Activated CD4-positive, CD25-positive, alpha-beta regulatory T cell (primary cell): ENCODE measurements at places on chromosomes 2 and 18.

GRCh38 chr2:161729-162128 lies 102.1 kb downstream of the SH3YL1 start:
- DNase-seq: no peak

- no peak for DNase-seq
Measured at GRCh38 chr2:224222974-224223373, 178.9 kb downstream of the FAM124B start.

DNA sequence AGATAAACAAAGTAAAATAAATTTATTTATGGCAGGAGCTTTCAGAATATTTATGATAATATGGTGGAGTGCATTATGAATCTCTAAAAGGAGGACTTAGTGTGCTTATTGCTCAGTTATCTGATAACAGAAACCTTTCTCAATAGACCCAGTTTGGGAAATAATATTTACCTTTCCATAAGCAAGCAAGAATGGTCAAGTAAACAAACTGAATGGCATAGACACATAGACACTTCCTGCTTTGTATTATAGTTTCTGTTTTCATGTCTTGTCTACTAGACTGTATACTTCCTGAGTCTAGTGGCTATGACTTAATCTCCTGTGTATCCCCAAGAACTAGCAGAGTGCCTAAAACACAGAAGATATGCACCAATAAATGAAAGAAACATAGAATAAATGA lies 87.8 kb downstream of the UPP2 start:
- DNase-seq: no peak

DNA sequence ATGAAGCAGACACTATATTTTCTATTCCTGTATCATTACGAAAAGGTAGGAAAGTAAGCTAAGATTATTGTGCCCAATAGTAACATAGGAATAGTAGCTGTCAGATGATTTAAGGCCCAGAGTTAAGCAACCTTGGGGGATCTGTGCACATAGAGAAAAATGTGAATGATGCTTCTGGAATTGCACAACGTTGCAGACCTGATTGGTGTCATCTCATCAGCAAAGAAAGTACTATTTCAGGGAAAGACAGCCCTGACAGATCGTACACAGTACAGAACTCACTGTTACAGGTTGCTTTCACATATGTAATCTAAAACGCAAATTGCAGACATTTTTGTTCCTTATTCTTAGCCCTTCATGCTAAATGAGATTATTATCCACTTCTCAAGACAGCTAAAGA lies 535.9 kb downstream of the TRIB2 start:
- no peak for DNase-seq

DNA sequence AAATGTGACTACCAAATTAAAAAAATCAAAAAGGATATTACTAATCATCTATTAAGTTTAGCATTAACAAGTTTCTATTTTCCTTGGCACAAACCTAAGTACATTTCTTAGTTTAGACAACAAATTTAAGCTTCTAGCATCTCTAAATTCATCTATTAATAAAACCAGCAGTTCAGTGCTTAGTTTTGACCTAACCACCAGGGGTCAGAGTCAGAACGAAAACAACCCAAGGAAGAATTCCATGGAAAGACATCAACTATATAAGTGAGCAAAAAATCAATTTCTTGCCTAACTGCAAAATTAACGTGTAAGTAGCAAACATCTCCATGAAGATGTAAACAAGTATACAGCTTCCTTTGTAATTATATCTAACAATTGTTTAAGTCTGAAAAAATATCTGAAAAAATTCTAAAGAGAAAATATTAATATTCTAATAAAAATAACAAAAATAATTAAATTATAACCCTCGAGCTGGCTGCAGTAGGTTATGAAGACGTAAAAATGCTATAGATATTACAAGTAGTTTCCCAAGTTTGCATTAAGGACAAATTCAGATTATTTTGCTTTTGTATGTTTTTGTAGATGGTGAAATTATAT lies 83.7 kb downstream of the CERKL start:
- DNase-seq: no peak

DNA sequence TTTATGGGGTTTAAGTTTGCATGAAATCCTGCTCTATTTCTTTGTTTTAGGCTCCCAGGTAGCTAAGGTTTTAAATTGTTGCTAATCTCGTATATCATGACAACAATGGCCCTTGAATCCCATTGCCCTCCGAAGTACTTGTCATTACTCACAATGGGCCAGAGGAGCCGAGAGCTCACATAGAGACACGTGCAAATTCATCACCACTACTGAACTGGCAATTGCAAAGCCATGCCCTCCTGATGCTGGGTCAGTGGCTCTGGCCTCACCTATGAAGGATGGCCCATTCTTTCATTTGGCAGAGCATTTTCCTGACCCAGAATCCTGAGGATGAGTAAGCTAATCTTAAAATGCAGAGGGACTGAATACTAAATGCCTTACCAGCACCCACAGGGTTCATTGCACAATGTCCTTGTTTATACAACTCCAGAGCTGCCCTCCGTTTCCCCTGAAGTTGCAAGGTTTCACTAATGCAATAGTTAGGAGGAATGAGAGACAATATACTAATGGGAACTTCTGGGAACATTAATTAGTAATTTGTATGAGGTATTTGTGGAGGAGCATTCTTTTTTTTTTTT lies 71.6 kb upstream of the GAREM1 start:
- DNase-seq: no peak

DNA sequence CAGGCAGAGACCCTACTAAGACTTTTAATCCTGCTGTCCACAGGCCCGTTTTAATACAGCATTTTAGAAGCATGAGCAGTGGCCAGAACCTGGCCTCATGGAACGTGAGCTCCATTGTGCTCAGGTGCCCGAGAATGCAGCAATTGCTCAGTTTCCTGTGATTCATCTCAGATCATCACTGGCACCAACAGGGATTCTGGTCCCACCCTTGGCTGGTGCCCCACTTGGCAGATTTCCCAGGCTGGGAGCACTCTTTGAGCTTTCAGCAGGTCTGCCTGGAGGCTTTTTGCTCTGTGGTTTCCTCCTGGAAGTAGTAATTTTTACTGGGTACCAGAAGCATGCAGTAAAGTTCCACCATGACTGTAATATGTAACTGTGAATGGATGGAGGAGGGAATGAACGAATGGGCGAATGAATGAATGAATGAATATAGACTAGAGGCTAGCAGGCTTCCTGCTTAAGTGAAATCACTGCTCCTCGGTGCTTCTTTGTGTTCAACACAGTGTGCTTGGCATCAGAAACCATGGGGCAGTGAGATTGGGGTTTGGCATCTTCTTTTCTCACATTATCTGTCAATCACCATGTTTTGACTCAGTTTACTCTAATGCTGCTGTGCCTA lies 312.9 kb downstream of the PRKCE start:
- DNase-seq: no peak

DNA sequence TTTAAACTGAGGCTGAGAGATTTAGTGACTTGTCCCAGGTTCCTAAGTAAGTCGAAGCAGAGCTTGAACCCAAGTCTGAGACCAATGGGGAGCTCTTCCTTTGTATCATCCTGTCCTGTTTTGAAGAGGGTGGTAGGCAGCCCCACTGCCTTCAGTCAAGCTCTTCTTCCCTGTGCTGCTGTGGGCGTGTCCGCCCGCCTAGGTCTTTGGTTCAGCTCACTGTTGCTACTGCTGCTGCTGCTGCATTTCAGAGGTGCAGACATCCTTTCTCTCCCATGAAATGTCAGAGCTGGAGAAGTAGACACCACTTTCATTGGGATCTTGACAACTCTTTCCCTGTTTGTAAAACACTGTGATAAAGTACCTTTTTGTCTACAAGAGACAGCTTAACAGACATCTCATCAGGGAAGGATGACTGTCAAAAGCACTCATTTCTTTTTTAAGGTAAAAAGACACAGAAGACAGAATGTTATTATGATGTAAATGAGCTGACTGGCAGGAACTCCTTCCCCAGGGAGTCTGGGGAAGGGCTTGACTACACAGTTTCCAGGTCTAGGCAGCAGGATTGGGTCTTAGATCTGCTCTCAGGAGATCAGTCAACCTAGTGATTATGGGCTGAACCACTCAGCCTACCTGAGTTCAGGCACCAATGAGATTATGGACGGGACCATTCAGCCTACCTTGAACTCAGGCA lies 91.7 kb upstream of the TRIB2 start:
- no peak for DNase-seq

DNA sequence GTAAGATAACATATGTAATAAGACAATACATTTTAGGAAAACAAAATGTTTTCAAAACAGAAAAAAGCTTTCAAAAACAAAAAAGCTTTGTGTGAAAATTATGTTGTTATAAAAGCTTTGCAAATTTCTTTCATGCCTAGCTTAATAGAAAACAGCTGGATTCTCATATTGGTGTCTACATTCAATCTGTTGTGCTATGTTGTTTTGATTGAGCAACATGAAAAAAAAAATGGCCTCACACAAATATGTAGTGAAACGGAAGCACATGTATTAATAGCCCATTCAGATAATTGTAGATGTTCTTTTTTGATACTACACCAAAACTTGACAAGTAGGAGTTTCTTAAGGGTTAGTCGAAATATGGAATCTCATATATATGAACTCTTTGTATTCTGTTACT lies 197.5 kb downstream of the ZEB2 start:
- no peak for DNase-seq

DNA sequence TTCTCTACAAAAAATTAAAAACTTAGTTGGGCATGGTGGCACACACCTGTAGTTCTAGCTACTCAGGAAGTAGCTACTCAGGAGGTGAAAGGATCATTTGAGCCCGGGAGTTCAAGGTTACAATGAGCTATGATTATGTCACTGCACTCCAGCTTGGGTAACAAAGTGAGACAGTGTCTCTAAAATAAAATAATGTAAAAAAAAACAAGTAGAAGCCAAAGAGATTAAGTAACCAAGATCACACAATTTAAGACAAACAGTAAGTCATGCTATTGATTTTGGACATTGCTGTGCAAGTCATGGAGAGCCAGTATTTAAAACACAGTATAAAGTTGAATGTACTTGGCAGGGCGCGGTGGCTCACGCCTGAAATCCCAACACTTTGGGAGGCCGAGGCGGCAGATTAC lies 20.5 kb downstream of the ITSN2 start:
- no peak for DNase-seq

DNA sequence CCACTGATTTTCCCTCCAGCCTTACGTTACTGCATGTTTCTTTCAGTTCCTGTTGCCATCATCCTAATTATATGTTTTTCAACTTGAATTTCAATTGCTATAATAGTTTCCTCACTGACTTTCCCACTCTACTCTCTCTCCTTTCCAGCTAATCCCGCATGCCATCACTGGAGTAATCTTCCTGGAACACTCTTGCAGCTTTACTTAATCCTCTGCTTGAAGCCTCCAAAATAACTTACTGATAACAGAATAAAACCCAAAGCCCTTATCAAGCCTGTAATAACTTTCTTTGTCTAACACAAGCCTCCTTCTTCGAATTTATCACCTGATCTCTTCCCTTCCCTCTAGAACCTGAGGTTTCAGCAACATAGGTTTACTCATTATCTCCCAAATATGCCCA lies 237.3 kb downstream of the LTBP1 start:
- DNase-seq: no peak

GRCh38 chr18:54531402-54532065 lies 59.5 kb upstream of the DYNAP start:
- no peak for DNase-seq

DNA sequence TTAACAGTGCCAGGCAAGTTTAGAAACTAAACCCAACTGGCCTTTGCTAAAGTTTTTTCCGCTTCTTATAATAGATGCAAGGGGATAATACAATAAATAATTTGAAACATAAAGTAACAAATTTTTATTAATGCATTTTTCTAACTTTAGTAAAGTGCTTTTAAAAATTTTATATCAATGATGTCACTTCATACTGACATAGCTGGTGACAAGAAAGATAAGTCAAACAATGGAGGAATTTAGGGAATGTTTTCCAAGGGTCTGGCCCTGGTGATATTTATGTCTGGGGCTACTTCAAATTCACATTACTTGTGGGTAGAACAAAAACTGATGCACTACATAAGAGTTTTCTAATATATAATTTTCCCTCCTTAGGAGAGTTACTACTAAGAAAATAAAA lies 61.2 kb upstream of the CBLN2 start:
- DNase-seq: no peak

- no peak for DNase-seq
Measured at GRCh38 chr18:26286008-26286407, 59.8 kb downstream of the TAF4B start.

- DNase-seq: no peak
Measured at GRCh38 chr18:11986061-11986460, 4.8 kb downstream of the IMPA2 start.

DNA sequence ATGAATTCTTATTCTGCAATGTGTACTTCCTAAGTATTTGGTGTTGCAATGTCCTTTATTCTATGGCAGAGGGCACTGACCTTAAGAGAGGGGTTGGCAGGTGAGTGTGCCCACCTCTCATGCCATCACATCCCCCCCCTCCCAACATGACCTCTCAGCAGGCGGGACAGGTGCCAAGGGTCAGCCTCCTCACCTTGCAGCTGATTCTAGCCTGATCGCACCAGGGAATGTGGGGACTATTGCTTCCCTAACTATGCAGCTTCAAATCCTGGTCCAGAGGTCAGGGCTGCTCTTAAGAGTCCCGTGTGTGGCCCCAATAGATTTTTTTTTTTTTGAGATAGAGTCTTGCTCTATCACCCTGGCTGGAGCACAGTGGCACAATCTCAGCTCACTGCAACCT lies 9.5 kb downstream of the HJURP start:
- no peak for DNase-seq

DNA sequence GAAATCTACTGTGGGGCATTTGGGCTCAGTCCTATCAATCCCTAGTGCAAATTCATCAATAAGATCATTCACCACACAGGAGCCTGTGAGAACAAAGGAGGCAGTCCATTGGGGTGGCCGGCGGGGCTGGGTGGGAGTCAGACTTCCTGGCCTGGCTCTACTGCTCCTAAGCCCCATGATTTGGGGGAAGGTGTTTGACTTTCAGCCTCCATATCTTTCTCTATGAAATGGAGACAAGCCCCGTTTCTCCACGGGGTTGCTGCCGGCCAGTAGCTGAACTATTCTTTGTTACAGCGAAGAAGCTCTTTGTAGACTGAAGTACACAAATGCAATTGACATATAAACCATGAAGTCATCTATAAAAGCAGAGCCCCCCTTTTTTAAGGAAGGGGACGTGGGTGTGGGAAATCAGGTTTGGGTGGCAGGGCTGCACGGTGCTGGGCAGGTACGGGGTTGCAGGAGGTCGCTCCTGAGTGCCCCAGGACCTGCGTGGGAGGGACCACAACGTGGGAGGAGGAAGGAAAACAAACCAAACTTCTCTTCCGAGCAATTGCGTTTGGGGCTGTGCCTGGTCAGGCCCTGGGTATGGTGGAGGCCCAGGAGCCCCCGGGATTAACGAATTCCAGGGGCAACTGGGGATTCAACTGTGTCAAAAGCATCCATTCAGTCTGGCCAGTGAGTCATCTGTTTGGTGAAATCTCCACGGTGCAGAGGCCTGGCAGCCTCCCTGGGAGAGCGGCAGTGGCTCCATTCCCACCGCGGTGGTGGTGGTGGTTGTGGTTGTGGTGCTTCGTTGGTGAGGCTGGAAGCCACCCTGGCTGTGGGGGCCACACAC lies 18.2 kb downstream of the FBLN7 start:
- no peak for DNase-seq

DNA sequence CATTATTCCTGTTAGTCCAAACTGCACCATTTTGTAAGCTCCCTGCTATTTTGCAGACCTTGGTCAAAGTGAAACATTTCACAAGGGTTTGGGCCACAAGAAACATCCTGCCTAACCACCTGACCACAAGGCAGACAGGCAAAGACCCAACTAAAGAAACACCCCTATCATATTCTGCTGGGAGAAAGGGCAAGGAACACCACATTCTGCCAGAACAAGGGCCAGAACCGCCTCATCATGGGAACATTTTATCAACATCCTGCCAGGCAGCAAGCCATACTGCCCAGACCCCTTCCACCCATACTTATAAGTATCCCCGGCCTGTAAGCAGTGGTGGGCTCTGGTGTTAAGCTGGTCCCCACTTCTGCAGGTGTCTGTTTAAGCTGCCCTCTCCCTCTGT lies 12.0 kb upstream of the RAB31 start:
- DNase-seq: no peak
